ENCODE measurements at places on chromosomes 4 and X.

DNA sequence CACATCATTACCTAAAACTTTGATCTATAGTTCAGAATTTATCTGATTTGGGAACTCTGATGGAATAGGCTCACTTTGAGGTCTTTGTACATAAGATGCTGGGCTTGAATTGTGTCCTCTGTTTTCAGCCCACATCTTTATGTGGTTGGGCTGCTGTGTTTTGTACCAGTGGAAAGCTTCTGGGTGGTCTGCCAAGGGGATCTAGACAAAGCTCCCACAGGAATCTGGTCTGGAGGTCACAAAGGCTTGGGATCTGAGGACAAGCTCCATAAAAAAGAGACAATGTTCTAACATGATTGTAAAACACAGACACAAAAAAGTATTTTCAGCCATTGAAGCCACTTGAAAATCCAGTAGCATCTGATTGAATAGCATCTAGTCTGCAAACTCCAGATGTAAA is 393.5 kb upstream of the PITX2 start:
- no peak for DNase-seq

DNA sequence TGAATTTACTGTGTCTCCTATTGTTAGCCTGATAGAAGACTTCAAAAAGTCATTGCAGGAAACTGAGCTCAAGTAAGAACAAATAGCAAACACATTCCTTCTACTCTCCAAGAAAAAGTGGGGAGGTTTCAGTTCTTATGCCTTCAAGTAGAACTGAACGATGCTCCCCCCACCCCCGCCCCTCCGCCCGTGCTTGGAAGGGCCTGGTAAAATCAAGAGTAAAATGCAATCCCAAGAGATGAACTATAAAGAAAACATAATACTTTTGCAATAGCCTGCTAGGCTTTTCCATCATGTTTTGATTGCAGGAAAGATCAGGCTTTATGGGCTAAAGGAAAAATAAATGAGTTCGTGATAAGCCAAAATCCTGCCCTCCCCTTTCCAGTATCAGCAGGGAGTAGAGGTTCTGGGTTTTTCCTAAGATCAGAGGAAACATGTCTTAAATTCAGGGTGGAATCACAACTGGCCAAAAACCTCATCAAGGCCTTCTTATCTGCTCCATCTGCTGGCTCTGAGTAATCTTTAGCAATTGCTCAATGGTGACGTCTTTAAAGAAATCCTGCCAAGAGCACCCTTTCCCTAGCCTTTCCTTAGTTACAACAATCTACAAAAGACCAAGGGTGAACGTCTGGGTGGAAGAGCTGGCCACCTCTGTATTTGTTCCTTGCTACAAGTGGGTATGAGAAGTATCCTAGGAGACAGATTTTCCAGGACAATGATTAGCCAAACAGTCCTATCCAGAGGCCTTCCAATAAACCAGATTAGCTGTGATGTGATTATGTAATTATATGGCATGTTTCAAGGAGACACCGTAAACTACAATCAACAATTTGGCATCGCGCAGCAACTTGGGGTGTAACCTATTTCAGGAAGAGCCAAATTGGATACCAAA is 66.3 kb upstream of the FAM9C start:
- DNase-seq, result peak; percentile 3

- DNase-seq, result no peak
Observed at GRCh38 chr4:156496797-156497196, 474.8 kb downstream of the PDGFC start.

GRCh38 chr4:54543088-54543795 is 114.5 kb upstream of the KIT start:
- DNase-seq, result no peak

- DNase-seq, result no peak
Observed at GRCh38 chrX:2618516-2618915, 72.6 kb upstream of the CD99 start.

GRCh38 chr4:48722509-48723446 is 57.3 kb downstream of the FRYL start:
- DNase-seq, result no peak

- no peak for DNase-seq
Observed at GRCh38 chrX:19225909-19226308, 103.6 kb upstream of the ADGRG2 start.

- no peak for DNase-seq
Observed at GRCh38 chrX:255923-256331, 25.3 kb upstream of the PLCXD1 start.

- DNase-seq, result no peak
Observed at GRCh38 chr4:24700118-24700517, 95.3 kb upstream of the SOD3 start.

GRCh38 chr4:84651499-84651898 is 68.6 kb downstream of the CDS1 start:
- no peak for DNase-seq

GRCh38 chrX:37553476-37553875 is 18.0 kb upstream of the LANCL3 start:
- no peak for DNase-seq

- DNase-seq, result no peak
Observed at GRCh38 chr4:166014411-166014810, 141.4 kb downstream of the TLL1 start.

DNA sequence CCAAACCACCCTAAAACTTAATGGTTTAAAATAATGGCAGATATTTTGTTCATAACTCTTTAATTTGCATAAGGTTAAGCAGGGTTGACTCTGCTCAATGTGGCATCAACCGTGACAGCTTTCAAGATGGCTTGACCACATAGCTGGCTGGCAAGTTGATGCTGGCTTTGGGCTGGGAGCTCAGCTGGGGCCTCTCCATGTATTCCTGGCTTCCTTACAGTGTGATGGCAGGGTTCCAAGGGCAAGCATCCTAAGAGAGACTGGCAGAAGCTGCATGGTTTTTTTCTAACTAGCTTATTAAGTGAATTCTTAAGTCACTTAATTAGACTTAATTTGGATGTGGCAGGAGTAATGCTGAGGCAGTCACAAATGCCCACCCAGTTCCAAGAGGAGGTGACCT is 4.5 kb downstream of the RP2 start:
- no peak for DNase-seq

DNA sequence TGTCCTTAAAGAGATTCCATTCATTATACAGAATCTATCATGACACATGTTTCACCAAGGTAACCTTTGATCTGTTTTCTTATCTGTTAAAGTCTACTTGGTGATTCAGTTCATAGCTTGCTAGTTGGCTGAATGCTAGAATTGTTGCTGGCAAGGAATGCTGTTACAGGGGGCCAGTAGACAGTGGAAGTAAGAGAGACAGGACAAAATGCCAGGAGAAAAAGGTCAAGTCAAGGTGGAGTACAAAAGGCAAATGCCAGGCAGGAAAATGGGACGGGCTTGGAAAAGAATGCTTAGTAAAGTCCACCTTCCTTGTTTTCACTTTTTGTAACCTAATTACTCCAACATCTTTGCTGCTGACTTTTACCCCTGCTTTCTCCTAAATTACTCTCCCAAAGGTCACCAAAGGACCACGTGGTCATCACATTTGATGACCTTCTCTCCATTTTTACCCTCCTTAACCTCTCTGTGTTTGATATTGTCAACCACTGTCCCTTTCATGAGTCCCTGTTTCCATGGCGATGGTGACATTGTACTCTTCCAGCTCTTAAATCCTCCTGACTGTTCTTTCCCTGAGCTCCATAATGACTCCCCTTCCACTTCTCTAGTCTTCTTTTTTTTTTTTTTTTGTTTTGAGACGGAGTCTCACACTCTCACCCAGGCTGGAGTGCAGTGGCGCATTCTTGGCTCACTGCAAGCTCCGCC is 24.5 kb upstream of the TAPT1 start:
- no peak for DNase-seq

DNA sequence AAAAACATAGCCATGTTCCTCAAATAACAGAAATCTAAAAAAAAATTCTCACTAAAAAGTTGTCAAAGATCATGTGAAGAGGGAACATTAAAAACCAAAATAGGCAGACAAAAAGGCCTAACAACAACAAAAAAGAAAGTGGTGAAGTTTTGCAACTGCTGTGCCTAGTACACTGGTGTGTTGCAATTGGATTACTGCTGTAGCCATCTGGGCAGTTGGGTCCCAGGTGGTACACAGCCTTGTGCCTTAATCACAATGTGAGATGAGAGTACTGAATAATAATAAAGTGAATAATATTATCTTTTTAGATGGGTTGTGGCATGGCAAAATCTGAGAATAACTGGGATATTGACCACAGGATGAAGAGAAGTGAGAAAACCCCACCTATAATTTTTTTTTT is 12.0 kb downstream of the C4orf54 start:
- DNase-seq, result no peak

DNA sequence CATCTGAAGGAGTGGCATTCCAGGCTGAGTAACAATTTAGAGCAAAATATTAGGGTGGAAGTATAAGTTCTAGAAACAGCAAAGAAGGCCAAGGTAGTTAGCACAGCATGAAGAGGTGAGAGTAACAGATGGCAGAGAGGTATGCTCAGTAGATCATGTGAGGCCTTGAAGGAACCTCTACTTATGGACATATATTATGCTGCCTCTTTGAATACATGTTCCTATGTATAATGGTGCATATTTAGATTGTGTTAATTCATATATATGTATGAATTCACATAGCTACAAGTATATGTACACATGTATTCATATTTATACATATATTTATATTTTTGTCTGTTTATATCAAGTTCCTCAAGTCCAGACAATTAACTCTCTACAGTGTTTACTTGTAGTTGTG is 355.2 kb downstream of the KCTD8 start:
- no peak for DNase-seq

DNA sequence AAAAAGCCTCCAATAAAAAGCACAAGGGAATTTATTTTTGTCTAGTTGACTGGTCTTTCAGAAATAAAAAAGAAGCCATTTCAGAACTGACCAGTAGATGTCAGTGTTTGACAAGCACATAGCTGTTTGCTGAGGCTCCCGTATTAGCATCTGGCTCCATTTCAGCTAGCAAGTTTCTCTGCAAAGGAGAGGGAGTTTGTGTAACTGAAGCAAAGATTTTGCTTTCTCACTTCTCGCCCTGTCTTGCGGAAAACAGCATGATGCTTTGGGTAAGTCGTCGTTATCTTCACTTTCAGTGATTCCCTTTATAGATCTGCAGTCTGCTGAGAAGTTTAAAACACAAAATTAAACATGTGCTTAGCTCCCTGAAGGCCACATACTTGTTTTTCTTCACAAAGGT is 85.5 kb downstream of the CT47B1 start:
- DNase-seq, result peak; percentile 19

- no peak for DNase-seq
Observed at GRCh38 chr4:55398966-55399365, 3.2 kb downstream of the TMEM165 start.

DNA sequence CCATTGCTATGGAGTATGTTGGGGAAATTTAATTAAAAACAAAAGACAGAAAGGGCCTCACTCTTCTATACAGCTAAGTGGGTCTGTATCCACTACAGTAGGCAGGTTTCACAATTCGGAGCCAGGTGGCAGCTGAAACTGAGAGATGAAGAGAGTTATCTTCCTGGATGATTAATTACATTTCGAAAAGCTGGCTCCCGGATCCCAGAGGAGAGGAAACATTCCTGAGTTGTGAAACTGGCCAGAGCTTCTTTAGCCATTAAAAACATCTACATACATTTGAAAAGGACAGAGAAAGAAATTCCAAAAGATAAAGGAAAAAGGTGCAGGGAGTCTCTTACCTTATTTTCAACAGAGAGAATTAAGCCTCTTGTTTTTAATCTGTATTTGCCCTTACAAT is 15.5 kb upstream of the PDZD4 start:
- DNase-seq, result no peak

DNA sequence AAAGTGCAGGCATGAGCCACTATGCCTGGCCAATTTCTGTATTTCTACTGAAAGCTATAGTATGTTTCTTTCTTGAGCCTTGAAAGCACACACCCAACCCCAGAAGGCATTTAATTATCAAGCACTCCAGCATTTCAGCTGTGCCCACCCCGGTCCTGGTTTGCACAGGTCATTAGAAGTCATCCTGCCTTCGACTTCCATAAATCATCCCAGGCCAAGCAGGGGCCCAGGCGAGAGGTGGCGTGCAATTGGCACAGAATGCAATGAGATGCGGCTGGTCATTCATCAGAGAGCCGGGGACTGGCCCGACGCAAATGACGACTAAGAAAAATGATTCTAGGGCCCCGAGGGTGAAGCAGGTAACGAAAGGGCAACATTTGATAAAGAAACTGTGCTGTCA is 24.8 kb upstream of the CRMP1 start:
- DNase-seq, result no peak

- no peak for DNase-seq
Observed at GRCh38 chr4:111678479-111678878, 466.8 kb upstream of the FAM241A start.

GRCh38 chrX:70921709-70922352 is 9.1 kb downstream of the SLC7A3 start:
- no peak for DNase-seq

DNA sequence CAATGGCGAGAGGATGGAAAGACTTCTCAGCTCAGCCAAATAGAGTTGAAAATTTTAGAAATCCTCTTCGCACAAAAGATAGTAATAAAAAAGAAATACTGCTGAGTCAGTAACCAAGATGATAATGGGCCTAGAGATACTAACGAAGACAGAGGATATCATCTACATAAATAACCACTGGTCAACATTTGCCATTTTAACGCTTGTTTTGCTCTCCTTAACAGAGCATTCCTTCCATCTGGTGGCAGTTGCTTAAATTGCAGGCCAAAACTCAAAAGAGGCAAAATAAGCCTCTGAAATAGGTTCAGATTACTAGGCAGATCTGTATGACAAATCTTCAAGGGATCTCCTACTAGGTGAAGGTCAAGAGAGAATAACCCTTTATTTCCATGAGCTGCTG is 51.7 kb upstream of the MCF2 start:
- no peak for DNase-seq

- no peak for DNase-seq
Observed at GRCh38 chr4:170775851-170776250, 686.1 kb upstream of the AADAT start.

- DNase-seq, result no peak
Observed at GRCh38 chrX:133699023-133699728, 283.9 kb upstream of the GPC4 start.

DNA sequence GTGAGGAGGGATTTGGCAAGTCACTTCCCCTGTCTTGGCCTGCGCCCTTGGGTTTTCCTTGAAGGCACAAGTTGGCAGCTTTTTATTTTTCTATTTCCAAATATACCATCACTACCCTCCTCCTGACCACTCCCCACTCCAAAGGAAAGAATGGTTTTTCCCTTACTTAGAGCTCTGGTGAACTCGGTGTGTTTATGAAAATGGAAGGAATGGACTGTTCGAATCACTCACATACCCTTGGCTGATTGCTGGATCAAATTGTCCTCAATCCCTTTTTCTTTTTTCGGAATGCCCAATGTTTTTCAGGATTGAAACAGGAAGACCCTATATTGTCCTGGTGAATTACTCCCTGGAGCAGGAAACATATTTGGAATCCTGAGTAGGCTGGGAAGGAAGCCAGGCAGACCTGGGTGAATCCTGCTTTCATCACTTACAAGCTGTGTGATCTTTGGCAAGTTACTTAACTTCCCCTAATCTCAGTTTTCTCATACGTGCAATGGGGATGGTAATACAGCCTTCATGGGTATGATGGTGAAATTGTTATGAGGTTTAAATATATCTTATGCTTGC is 70.7 kb downstream of the RTL5 start:
- DNase-seq, result no peak

GRCh38 chrX:134418317-134419113 is 41.5 kb upstream of the HPRT1 start:
- DNase-seq, result no peak

- DNase-seq, result no peak
Observed at GRCh38 chr4:25172961-25173915, 13.0 kb upstream of the SEPSECS start.
